ENCODE measurements at places on chromosomes 11 and 22. TPM values are rescaled to one million over a fixed set of nuclear protein-coding genes. Genes with fewer than 3 reads are reported as not detected.

The OMP gene
- 1.5 TPM for total RNA-seq

The MS4A4E gene
- not detected for total RNA-seq

The NEU3 gene
- total RNA-seq: 29.0 TPM

The CPT1B gene
- total RNA-seq: 18.4 TPM

The MIAT gene
- total RNA-seq: 0.33 TPM

The MYBPC3 gene
- not detected for total RNA-seq

The POLR2F gene
- 89.7 TPM for total RNA-seq

The SPI1 gene
- 0.31 TPM for total RNA-seq

The PRR33 gene
- total RNA-seq: not detected

The CTSF gene
- total RNA-seq: 28.7 TPM

The PLAAT3 gene
- total RNA-seq: 32.6 TPM

The TRAPPC4 gene
- 78.9 TPM for total RNA-seq

The MAPK12 gene
- 74.6 TPM for total RNA-seq

The IGSF9B gene
- 2.2 TPM for total RNA-seq
